ENCODE measurements at places on chromosomes 16 and 17. TPM values are rescaled to one million over a fixed set of nuclear protein-coding genes. Genes with fewer than 3 reads are reported as not detected.

DNA sequence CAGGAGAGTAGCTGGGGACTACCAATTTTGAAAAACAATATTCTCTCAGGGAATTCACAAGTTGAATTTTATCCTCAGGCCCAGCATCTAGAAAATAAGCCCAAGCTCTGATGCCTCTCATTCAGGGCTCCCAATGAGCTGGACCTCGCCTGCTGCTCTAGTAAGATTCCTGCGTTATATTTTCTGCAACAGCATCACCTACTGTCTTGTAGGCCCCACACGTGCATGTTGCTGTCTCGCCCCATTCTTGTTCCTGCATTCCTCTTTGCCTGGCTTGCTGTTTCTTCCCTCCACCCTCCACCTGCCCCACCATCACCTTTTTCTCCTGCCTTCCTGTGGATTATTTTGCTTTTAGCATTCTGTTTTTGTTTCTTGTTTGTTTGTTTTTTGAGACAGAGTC, 8.3 kb upstream of the ST6GALNAC2 start:
- no peak for DNase-seq

- no peak for DNase-seq
These were observed 55.7 kb downstream of the TAOK1 start for GRCh38 chr17:29445844-29446243.

DNA sequence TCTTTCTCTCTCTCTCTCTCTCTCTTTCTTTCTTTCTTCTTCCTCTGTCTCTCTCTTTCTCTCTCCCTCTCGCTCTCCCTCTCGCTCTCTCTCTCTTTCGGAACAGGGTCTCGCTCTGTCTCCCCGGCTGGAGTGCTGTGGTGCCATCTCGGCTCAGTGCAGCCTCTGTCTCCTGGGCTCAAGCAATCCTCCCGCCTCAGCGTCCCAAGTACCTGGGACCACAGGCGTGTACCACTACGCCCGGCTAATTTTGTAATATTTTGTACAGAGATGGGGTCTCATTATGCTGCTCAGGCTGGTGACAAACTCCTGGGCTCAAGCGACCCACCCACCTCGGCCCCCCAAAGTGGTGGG, 12.7 kb upstream of the KLHDC4 start:
- DNase-seq: no peak

DNA sequence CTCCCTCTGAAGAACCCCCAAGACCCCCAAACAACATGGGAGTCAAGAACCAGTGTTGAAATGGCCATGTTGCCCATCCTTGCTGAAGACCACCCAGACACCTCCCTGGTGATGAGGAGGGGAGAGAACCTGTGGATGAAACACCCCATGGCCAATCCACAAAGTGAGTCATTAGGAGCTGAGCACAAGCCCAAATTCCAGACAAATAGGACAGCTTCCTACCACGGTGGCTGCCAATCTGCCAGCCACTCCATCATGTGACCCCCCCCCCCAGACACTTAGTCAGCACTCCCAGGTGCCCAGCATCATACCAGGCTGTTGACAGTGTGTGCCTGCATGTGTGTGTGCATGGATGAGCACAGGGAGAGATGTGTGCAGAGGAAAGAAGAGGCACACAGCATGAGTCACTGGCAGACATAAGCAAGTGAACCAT, 26.4 kb upstream of the RPL38 start:
- no peak for DNase-seq

DNA sequence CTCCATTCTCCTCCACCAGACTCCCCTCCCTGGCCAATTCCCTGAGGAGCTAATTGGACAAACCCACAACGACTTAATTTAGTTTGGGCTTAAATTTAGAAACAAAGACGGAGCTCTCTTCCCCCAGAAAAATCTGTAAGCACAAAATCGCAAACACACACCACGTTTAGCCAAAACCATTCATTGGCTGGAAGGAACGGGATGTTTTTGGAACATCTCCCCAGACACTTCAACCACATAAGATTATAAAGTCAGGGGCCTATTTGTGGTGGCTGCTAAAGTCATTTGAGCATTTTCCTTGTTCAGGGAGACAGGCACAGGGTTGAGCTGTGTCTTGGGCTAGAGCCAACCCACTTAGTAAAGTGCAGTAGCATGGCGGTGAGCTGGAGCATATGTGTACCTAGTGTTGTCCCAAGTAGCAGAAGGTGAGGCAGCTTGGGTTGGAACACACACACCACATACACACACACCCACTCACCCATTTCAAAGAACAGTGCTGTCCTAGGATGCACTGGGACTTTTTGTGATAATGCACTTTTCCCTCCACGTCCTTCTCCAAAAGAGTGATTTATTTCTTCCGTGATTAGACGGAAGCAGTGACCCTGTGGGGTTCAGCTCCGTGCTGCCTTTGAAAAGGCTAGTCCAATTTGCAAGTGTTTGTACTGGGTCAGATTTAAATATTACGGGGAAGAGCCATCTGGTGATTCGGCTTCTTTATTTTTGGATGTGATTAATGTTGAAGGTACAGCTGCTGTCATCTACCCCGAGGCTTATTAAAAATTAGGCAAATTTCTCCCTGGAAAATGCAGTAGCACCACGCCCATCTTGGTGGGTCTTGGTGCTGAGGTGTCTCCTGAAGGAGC, 32.2 kb downstream of the ELAC2 start:
- DNase-seq: no peak

DNA sequence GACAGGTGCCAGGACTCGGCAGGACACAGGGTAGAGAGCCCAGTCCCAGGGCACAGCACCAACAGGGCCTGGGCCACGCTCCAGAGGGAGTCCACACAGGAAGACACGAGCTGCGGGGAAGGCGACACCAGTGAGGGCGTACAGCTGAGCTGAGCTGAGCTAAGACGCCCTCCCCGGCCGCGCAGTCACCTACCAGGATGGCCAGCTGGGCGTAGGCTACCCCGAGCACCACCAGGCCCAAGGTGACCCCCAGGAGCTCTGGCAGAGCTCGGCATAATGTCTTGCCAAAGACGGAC, 42.6 kb downstream of the TSC2 start:
- no peak for DNase-seq

DNA sequence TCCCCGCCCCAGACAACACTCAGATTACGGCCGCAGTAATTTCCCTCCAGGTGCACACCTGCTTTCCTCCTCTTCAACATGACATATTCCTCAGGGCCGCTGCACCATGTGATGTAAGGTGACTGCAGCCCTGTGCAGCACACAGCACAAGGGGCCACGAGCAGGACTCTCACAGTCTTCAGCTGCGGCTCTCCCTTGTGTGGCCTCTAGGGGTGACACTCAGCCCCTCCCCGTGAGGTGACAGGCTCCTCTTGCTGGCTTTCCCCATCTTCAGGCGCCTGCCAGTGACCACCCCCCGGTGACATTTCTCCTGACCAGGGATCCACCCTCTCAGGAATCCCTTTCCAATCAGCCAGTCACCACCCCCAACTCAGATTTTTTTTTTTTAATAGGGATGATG, 31.3 kb upstream of the ABCC3 start:
- DNase-seq: no peak

- DNase-seq: no peak
These were observed 6.4 kb downstream of the C16orf86 start for GRCh38 chr16:67672739-67673662.

- no peak for DNase-seq
These were observed 27.5 kb downstream of the TOM1L2 start for GRCh38 chr17:17944743-17945142.

GRCh38 chr16:73545755-73546154, 497.8 kb upstream of the ZFHX3 start:
- DNase-seq: no peak

DNA sequence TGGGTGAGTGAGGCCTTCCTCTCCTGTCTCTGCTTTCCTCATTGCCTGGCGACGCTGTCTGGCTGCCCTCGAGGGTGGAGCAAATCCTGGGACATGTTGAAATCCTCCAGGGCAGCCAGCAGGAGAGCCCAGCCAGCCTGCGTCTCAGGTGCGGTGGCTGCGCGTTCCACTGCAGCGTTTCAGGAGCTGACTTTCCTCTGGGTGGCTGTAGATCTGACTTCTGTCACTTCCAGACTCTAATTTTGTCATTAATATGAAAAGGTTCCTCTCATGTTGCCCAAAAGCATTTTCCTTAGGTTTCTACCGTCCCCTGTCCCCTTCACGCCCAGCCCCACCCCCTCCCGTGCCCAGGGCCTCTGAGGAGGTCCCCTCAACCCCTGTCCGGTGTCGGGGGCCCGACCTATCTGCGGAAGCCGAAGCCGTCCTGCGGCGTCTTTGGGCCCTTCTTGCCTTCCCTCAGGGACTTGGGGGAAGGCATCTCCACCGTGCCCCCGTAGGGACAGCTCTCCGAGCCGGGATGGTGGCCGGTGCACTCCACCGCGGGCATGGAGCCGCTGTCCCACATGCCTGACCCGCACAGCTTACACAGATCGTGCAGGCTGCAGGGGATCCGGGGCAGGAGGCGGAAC, 95.1 kb downstream of the TBC1D16 start:
- no peak for DNase-seq

GRCh38 chr17:77303620-77304019, 162.9 kb downstream of the SEC14L1 start:
- no peak for DNase-seq

DNA sequence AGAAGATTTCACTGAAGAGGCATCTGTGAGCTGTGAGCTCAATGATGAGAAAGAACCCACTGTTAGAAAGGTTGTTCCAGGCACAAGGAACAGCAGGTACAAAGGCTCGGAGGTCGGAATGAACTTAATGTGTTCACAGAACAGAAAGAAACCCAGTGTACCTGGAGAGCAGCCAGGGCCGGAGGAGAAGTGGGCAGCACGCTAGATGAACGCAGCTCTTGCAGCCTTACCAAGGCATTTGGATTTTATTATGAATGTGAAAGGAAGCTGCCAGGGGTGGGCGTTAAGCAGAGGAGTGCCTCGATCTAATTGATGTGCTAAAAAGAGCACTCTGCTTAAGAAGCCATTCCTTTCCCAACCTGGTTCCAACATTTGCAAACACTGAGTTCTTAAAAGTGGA, 19.0 kb downstream of the EEF2K start:
- DNase-seq: no peak

GRCh38 chr17:31481783-31482081, 90.3 kb downstream of the RAB11FIP4 start:
- DNase-seq: no peak

DNA sequence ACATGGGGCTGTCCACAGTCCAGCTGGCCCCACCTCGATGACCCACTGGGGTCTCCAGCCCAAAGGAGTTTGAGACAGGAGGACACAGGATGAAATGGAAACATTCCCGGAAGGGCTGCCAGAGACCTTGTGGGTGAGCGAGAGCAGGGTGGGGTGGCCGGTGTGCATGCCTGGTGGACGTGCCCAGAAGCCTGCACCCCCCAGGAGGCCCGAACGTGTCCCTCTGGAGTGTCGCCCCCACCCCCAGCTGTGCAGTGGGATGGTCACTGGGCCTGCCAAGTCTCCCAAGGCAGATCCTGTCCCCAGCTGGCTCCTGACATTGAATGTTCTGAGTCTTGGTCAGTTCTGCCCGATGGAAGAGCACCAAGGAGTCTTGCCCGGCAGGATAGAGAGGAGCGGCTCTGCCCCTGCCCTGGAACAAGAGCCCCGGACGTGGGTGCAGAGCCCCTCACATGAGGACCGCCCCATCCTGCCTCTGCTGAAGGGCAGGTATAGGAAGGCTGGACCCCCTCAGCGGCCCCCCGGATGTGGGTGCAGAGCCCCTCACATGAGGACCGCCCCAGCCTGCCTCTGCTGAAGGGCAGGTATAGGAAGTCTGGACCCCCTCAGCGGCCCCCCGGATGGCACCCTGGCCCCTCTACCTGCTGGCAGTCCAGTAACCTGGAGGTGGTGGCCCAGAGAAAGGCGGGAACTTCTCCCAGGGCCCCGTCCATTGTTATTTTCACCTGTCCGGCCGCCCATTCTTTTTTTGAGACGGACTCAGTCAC, 3.1 kb upstream of the CAPN15 start:
- DNase-seq: no peak

DNA sequence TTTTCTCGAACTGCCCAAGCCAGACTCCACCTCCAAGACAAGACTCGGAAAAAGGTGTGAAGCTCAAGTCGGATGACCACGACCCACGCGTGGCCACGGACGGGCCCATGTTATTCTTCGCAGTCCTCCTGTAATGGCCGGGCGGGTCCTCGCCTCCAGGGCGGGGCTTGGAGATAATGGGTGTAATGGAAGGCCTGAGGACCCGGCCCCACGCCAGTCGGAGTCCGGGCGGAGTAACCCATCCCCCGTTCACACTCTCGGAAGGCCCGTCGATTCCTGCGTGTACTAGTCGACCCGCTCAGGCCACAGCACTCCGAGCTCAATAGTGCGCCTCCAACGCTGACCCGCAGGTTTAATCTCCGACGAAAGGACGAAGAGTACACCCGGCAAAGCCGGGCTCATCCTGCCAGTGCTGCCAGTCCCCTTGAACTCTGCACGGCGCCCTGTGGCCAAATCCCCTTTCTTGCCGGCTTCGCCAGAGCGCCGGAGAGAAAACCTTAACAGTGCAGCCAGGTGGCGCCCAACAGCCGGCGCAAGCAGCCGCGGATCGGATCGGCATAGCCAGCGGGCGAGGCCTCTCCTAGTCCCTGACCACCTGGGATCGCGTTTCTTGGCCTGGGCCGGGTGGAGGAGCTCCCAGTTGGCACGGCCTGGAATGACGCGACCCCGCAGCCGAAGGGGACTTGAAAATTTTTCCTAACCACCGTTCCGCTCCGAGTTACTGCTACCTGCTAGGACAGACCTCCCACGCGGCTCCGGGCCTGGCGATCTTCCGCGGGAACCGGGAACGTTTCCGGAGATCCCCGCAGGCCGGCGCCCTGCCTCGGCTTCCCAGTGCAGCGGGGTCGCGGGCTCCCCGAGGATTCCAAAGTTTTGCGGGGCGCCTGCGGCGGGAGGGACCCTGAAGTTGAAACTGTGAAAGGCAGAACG, 762.0 kb downstream of the KCNJ18 start:
- no peak for DNase-seq

GRCh38 chr16:66509576-66509975, 40.3 kb downstream of the TK2 start:
- no peak for DNase-seq

DNA sequence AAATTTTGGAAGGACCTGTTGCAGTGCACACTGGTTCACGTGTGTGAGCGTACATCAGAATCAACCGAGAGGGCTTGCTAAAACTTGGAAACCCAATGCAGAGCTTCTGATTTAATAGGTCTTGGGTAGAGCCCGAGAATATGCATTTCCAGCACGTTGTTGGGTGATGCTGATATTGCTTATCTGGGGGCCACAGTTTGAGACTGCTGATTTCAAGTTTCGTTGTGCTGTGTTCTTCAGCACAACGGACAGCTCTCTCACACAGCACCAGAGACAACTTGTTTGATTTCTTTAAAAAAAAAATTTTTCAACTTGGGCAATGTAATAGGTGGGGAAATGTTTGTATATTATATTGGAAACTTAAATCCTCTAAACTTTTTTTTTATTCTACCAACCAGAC, 9.4 kb downstream of the OR4D2 start:
- no peak for DNase-seq

GRCh38 chr17:67520252-67520906, 143.3 kb downstream of the PITPNC1 start:
- peak; percentile 76 for DNase-seq

ATP2A1 gene
- 9.9 TPM for polyA plus RNA-seq

PRAC2 gene
- not detected for polyA plus RNA-seq

TEKT1 gene
- 0.41 TPM for polyA plus RNA-seq

LDHD gene
- 9.1 TPM for polyA plus RNA-seq

TPSG1 gene
- 0.93 TPM for polyA plus RNA-seq

TMEM114 gene
- polyA plus RNA-seq: 0.21 TPM

PRMT7 gene
- 71.1 TPM for polyA plus RNA-seq

RNF43 gene
- polyA plus RNA-seq: 15.0 TPM

ZNF597 gene
- polyA plus RNA-seq: 3.9 TPM
